ENCODE measurements at places on chromosomes 4 and X.
A peak's percentile ranks its signal among the peaks of the same experiment; 100 is the strongest.

GRCh38 chrX:71909956-71910355 lies 689 bp upstream of the NHSL2 start:
- DNase-seq = no peak

- DNase-seq = no peak
Observed at GRCh38 chrX:131778269-131779218, 234.7 kb downstream of the OR13H1 start.

DNA sequence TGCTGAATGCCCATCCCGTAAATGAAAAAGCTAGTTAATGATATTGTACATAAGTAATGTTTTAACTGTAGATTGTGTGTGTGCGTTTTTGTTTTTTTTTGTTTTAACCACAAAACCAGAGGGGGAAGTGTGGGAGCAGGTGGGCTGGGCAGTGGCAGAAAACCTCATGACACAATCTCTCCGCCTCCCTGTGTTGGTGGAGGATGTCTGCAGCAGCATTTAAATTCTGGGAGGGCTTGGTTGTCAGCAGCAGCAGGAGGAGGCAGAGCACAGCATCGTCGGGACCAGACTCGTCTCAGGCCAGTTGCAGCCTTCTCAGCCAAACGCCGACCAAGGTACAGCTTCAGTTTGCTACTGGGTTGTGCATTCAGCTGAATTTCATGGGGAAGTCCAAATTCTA lies at the start of gene SPP1:
Gene SPP1, plus strand, starts transcription at position 249 of the 400 bp plus-strand sequence. CDS start 1,182 bp downstream, outside the sequence.
- peak; percentile 69 for DNase-seq

GRCh38 chrX:5474282-5474681 lies 754.4 kb downstream of the NLGN4X start:
- no peak for DNase-seq

DNA sequence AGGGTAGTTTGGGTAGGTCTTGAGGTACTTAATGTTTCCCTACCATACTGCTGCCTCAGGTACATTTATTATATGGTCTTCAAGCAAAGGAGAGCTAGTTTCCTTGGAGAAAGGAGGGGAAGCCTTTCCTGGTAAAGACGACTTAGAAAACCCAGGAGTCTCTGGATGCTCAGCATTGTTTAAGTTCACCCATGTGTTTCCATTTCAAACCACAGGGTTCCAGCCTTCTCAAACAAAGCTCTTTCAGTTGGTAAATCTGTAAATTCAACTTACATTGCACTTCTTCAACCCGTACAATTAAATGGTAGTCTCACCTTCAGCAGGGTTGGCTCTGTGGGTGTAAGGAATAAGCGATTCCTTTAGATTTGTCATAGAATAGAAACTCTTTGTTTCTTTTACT lies 111.9 kb upstream of the UNC5C start:
- DNase-seq = no peak

DNA sequence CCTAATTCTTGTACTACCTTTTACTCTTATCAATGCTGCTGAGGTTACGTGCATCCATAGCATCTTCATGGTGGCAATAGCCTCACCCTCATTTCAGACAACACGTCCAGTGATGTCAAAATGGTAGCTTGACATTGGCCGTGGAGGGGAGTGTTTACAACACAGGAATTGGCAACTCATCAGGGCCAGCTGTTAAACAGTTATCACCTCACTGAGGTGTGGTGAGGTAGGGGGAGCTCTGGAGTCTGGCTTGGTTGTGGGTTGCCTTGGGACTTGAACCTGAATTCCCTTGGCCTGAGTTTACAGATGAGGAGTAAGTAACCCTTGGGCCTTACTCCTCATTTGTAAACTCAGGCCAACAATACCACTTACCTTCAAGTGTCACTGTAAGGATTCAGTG lies 10.4 kb downstream of the SASH3 start:
- no peak for DNase-seq

- DNase-seq = no peak
Observed at GRCh38 chr4:142671516-142671915, 174.6 kb downstream of the INPP4B start.

DNA sequence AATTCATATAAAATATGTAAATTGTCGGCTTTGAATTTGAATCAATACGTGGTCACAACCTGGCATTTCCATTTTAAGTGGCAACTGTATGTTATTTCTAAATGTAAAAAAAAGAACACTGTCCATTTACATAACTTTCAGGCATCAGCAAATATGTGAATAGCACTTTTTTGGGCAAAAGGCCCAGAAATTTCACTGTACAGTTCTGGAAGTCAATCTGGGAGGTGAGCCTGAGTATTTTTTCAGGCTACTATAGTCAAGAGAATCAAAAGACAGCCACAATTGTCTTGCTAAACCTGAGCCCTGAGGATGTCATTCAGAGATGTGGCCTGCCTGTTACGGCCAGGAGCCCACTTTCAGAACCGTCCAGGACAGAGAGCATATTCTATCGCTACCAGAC lies 543.9 kb upstream of the MAGEB2 start:
- no peak for DNase-seq

GRCh38 chrX:43590150-43590549 lies 65.9 kb upstream of the MAOA start:
- DNase-seq = no peak

- no peak for DNase-seq
Observed at GRCh38 chr4:104492183-104492771, 2.4 kb downstream of the CXXC4 start.

DNA sequence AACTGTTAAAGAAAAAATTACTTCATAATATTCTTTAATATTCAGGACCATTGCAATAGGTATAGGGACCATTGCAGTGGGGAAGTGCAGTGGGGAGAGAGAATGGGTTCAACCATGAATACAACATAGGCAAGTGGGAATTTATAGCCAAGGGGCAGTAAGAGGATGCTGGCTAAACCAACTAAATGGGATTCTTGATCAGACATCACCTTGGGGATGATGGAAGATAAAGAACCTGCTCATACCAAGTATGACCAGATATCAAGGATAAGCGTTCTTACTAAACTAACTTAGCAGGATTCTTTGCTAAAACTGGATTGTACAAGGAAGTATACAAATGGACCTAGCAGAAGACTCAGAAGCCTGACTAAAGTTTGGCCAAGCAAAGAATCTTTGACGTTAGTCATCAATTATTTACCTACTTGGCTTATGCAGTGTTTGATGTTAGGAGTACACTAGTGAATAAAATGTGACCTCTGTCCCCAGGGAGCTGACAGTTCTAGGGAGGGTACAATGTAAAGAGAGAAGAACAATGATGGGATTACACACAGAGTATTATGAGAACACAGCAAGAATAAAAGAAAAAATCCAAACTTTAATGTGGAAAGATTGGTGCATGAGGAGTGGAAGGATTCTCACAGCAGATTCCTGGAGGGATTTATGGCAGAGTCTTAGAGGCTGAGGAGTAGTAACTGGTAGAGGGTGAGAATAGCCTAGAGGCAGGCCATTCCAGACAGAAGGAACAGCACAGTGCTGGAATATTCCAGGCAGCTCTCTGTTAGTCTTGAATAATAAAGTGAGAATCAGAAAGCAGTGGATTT lies 54.7 kb upstream of the MYOZ2 start:
- no peak for DNase-seq

- DNase-seq = peak; percentile 10
Observed at GRCh38 chr4:123361195-123361861, 35.3 kb upstream of the SPRY1 start.

GRCh38 chr4:83758285-83758684 lies 222.4 kb downstream of the GPAT3 start:
- DNase-seq = no peak

DNA sequence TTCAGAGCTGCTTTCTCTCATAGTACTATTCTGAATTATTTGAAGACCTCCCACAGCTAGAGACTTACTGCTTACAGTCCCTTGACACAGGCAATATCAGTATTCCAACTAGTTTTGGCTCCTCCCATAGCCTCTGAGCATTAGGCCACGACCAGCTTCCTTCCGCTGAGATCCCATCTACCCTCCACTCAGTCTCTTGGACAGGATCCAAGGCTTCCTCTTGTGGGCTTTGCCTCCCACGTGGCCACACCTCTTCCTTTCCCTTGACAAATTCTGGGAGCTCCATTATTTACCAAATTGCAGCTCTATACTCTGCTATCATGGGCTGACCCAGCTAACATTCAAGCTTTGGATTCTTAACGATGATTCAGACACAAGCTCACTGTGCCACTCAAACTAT lies 470.4 kb upstream of the GALNT7 start:
- DNase-seq = no peak

GRCh38 chrX:38327775-38328081 lies 419 bp upstream of the RPGR start:
- no peak for DNase-seq

DNA sequence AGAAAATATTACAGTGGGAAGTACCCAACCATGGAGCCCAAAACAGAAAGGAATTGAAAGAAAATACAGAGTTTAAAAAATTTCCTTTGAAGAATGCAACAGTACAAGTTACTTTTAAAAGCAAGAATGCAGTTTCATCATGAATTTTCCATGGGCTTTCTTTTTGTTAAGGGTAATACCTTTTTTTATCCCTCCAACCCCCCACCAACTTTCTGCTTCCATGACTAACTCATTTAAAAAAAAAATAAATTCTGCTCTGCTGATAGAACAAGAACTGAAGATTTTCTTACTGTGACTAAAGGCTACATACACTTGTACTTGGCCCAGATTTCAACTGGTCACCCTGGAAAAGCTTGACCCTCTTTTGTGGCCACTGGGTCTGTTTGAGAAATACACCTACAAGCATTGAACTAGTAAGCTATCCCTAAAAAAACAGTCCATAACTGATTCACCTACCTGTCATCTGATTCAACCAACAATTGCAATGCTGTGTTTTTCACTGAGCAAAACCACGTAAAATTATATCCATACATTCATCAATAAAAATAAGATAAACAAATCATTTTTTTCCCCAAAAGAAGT lies 214.2 kb downstream of the NSUN7 start:
- no peak for DNase-seq

- peak; percentile 37 for DNase-seq
Observed at GRCh38 chrX:53481816-53482465, 47.8 kb upstream of the HSD17B10 start.

GRCh38 chrX:77668391-77669237 lies 117.4 kb downstream of the ATRX start:
- peak; percentile 36 for DNase-seq

GRCh38 chr4:82201805-82202641 lies 171.8 kb downstream of the HNRNPD start:
- peak; percentile 57 for DNase-seq

DNA sequence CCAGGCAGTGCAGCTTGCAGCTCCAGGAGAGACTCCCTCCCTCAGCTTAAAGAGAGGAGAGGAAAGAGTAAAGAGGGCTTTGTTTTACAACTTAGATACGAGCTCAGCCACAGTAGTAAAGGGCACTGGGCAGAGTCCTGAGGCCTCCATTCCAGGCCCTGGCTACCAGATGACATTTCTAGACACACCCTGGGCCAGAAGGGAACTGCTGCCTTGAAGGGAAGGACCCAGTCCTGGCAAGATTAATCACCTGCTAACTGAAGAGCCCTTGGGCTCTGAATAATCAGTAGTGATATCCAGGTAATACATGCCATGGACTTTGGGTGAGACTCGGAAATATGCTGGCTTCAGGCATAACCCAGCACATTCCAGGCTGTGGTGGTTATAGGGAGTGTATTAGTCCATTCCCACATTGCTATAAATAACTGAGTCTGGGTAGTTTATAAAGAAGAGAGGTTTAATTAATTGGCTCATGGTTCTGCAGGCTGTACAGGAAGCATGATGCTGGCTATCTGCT lies 15.3 kb upstream of the SLC16A2 start:
- no peak for DNase-seq

GRCh38 chr4:137253949-137254348 lies 278.3 kb downstream of the PCDH18 start:
- no peak for DNase-seq

DNA sequence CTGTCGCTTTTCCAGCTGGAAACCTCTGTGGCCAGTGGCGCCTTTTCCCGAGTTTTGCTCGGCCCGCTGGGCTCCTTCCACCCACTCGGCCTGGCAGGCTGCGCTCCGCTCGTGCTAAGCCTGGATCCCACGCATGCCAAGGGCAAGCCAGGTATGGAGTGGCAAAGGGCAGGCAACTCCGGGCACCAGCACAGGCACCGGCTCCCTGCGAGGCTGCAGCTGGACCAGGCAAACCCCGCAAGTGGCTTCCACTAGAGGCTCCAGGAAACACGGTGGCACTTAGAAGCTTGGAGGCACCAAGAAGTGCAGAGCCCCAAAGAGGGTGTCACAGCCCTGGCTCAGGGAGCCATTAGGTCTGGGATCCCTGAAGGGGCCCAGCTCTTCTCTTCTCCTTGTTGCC lies 59.5 kb downstream of the PPA2 start:
- DNase-seq = no peak

DNA sequence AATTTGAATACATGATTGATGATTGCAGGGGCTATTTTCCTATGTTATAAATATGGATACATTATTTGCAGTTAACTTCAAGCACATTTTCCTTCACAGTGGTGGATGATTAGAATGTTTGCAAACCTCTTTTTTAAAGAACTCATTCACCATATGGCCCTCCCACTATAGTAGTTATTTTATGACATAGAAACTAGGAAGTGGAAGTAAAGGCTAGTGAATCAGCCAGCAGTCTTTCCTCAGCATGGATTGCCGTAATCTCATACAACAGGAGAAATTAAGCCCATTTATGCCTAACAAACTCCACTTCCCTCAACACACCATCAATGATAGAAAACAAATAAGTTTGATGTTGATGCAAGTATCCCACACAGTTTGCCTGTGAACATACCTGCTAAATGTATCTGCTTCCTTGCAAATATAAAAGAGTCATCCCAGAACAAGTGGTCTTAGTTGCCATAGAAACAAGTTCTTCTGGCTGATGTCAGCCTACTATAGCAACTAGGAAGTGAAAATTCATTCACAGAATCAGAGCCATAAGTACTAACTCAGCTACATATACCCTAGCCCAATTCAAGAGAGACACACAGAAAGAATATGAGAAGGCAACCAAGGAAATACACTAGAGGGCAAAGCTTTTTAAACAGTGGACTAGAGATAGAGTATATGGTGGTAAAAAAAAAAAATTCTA lies 100.9 kb upstream of the RADX start:
- DNase-seq = peak; percentile 24

DNA sequence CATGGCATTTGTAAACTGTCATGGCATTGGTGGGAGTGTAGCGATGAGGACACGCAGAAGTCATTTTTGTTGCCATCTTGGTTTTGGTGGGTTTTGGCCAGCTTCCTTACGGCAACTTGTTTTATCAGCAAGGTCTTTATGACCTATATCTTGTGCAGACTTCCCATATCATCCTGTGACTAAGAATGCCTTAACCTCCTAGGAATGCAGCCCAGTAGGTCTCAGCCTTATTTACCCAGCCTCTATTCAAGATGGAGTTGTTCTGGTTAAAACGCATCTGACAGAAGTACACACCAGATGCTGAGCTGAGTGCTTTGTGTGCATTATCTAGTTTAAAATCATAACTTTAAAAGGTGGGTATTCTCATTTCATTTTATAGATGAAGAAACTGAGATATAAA lies 268.8 kb upstream of the GALNT7 start:
- no peak for DNase-seq

- DNase-seq = no peak
Observed at GRCh38 chr4:45442466-45442865, 681.4 kb downstream of the GABRG1 start.

- no peak for DNase-seq
Observed at GRCh38 chr4:53456178-53456577, 78.7 kb downstream of the FIP1L1 start.

All from inflammatory macrophage (primary cell).